ENCODE measurements at places on chromosomes 12 and 14. TPM values are rescaled to one million over a fixed set of nuclear protein-coding genes. Genes with fewer than 3 reads are reported as not detected.

DNA sequence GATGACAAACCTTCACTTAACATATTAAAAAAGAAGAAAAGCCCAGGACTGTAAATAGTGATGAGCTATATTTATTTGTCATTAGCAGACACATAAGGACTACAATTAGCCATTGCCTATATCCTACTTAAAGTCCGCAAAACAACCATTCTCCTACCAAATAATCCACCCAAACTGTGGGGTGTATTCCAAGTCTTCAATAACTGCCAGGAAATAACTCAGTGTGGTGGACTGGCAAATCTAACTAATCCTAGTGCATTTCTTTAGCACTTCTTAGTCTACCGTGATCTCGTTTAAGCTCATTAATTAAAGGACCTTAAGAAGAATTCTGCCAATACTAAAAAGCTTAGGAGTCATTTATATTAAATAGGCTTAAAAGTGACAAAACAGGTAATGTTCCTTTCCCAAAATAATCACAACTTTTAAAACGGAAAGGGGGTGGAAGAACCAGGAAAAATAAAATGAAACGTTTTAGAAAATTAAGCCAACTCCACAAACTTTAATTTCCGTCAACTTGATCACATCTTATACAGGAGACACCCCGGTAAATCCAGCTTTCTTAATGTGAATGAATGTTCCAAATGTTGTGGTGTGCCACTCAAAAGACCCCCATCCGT is 1.8 kb downstream of the NOVA1 start:
- H3K36me3 ChIP-seq, result peaks cover 1% of the 10 kb centered on the region
- no peak for DNase-seq
- no peak overlapping the region for H3K27ac ChIP-seq
- H3K4me1 ChIP-seq, result no peaks in the 10 kb centered on the region

Gene CLBA1
- total RNA-seq, result 1.1 TPM

Gene LTB4R
- total RNA-seq, result 10.1 TPM

DNA sequence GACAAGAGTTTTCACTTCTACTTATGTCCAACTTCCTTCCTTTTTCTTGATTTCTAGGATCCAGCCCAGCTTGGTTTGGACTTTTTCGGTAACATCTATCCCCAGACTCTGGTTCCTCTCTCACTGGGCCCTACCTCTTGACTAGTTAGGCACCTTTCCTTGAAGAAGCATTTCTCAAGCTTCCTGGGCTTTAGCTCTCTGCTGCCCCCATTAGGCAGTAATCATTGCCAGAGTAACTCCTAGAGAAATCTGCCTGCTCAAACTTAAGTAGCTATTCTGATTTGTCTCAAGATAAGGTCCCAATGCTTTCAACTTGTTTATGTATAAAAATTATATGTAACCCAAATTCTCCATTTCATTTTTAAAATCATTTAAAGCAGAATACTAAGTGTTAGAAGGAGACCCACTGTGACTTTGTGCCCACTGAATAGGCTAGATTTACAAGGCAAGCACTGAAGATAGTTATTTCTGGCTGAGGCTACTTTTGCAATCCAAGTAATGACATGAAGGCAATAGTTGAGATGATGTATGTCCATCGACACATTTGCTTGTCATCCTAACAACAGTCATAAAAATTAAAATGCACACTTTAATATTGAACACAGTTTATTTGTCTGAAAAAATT is 275.0 kb upstream of the G2E3 start:
- H3K27ac ChIP-seq, result no peak overlapping the region
- DNase-seq, result peak; percentile 47
- H3K4me3 ChIP-seq, result no peak overlapping the region
- peaks cover 3% of the 10 kb centered on the region for H3K27me3 ChIP-seq
- peaks cover 1% of the 10 kb centered on the region for H3K4me1 ChIP-seq
- H3K36me3 ChIP-seq, result no peaks in the 10 kb centered on the region

- peaks cover 36% of the 10 kb centered on the region for H3K36me3 ChIP-seq
- peaks cover 40% of the 10 kb centered on the region for H3K4me1 ChIP-seq
- no peak overlapping the region for H3K4me3 ChIP-seq
- no peak for DNase-seq
- no peaks in the 10 kb centered on the region for H3K27me3 ChIP-seq
- H3K27ac ChIP-seq, result peak overlapping the region; percentile 42
Measured at GRCh38 chr12:108826807-108827721, 30.3 kb downstream of the SSH1 start.

GRCh38 chr12:88142610-88142991 is 494 bp downstream of the TMTC3 start:
- H3K4me3 ChIP-seq, result peak overlapping the region; percentile 94
- DNase-seq, result peak; percentile 58
- H3K36me3 ChIP-seq, result peaks cover 20% of the 10 kb centered on the region
- peaks cover 41% of the 10 kb centered on the region for H3K4me1 ChIP-seq
- peak overlapping the region; percentile 92 for H3K27ac ChIP-seq

GRCh38 chr14:71454513-71455332 is 477.5 kb upstream of the RGS6 start:
- peaks cover 3% of the 10 kb centered on the region for H3K36me3 ChIP-seq
- no peak overlapping the region for H3K4me3 ChIP-seq

DNA sequence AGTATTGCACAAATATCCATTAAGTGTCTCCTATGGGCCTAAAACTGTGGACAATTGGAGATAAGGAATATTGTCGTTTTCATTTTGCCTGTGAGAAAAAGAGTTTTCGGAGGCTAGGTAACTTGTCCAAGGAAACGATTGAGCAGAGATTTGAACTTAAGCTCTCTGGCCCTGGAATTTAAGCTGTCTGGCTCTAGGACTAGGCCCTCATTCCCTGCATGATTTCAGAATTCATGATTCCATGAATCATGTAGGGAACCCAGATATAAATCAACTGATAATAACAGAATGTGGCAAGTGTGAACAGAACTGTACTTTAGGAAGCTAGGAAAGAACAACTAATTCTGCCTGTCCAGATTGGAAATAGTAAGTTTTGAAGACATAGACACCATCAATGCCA is 940.9 kb downstream of the DIO2 start:
- H3K36me3 ChIP-seq, result no peaks in the 10 kb centered on the region
- no peaks in the 10 kb centered on the region for H3K4me1 ChIP-seq
- H3K27ac ChIP-seq, result no peak overlapping the region
- peaks cover 2% of the 10 kb centered on the region for H3K27me3 ChIP-seq
- H3K4me3 ChIP-seq, result no peak overlapping the region

- no peak overlapping the region for H3K4me3 ChIP-seq
- H3K27ac ChIP-seq, result no peak overlapping the region
Measured at GRCh38 chr14:70152704-70153103, 36.0 kb downstream of the SLC8A3 start.

Gene HSPB8
- not detected for total RNA-seq

GRCh38 chr14:35138585-35138984 is 16.2 kb downstream of the PRORP start:
- peaks cover 18% of the 10 kb centered on the region for H3K36me3 ChIP-seq
- no peak overlapping the region for H3K27ac ChIP-seq
- DNase-seq, result no peak
- peaks cover 18% of the 10 kb centered on the region for H3K4me1 ChIP-seq
- H3K27me3 ChIP-seq, result no peaks in the 10 kb centered on the region
- H3K4me3 ChIP-seq, result no peak overlapping the region

GRCh38 chr12:130286041-130286440 is 51.6 kb upstream of the PIWIL1 start:
- H3K36me3 ChIP-seq, result no peaks in the 10 kb centered on the region
- peak; percentile 20 for DNase-seq
- H3K4me1 ChIP-seq, result no peaks in the 10 kb centered on the region
- H3K27me3 ChIP-seq, result peaks cover 5% of the 10 kb centered on the region

Gene BEGAIN
- total RNA-seq, result 3.1 TPM

Gene ACOT4
- total RNA-seq, result 3.0 TPM

DNA sequence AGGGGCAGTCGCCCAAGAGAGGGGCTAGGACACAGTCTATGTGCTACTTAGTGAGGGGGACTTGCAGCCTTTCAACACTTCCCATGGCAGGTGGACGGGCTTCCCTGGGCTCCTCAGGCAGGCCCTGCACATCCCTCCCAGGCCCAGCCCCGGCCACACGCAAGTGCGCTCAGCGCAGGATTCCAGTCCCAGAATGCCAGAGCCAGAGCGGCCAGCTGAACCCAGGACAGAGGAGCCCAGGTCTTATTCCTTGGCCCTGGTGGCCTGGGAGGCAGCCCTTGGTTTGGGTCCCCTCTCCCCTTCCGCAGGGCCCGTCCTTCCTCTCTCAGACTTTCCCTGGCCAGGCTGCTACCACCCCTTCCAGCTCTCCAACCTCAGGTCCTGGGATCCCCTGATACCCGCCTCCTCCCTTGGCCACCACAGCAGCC is 12.0 kb downstream of the DLK1 start:
- peaks cover 2% of the 10 kb centered on the region for H3K27me3 ChIP-seq
- DNase-seq, result no peak
- H3K36me3 ChIP-seq, result no peaks in the 10 kb centered on the region
- no peak overlapping the region for H3K27ac ChIP-seq
- H3K4me3 ChIP-seq, result no peak overlapping the region

Gene LRRK2
- total RNA-seq, result not detected

GRCh38 chr12:91419809-91420208 is 237.2 kb upstream of the DCN start:
- H3K27me3 ChIP-seq, result peaks cover 2% of the 10 kb centered on the region
- no peaks in the 10 kb centered on the region for H3K4me1 ChIP-seq
- no peak for DNase-seq
- H3K36me3 ChIP-seq, result no peaks in the 10 kb centered on the region
- H3K27ac ChIP-seq, result no peak overlapping the region

Gene NDRG2
- 7.0 TPM for total RNA-seq

- H3K4me3 ChIP-seq, result no peak overlapping the region
- no peaks in the 10 kb centered on the region for H3K27me3 ChIP-seq
- DNase-seq, result no peak
- no peaks in the 10 kb centered on the region for H3K36me3 ChIP-seq
- no peak overlapping the region for H3K27ac ChIP-seq
Measured at GRCh38 chr14:93094121-93094918, 21.4 kb downstream of the ITPK1 start.

Gene IGF1
- not detected for total RNA-seq

DNA sequence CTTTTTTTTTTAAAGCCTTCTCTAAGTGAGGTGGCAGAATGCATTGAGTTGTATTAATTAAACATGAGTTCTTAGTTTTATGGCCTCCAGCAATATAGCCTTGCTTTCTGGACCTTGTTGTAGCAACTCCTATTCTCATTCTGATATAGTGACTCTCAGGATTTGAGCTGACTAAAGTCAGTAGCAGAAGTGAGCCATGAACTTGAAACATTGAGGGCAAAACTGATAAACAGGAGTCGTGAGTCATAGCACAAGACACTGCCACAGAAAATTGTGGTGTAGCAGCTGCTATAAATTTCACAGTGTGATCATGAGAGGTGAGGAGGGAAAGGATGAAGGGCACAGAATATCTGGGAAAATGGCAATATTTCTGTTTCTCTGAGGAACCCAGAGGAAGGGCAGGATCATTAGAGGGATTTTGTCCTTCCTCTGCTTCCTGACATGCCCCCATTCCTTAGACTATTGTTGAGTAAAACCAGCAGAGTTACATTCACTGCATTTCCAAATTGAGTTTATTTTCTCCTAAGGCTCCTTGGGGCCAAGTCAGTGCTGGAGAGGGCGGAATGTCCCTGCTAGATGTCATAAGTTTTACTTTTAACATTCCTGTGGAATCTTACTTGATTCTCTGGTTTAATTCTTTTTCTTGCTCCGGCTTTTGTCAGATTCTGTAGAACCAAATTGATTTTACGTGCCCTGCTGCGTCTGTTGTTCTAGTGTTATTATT is 7.5 kb downstream of the KLRG1 start:
- no peak overlapping the region for H3K27ac ChIP-seq
- H3K36me3 ChIP-seq, result peaks cover 9% of the 10 kb centered on the region
- H3K27me3 ChIP-seq, result peaks cover 9% of the 10 kb centered on the region

DNA sequence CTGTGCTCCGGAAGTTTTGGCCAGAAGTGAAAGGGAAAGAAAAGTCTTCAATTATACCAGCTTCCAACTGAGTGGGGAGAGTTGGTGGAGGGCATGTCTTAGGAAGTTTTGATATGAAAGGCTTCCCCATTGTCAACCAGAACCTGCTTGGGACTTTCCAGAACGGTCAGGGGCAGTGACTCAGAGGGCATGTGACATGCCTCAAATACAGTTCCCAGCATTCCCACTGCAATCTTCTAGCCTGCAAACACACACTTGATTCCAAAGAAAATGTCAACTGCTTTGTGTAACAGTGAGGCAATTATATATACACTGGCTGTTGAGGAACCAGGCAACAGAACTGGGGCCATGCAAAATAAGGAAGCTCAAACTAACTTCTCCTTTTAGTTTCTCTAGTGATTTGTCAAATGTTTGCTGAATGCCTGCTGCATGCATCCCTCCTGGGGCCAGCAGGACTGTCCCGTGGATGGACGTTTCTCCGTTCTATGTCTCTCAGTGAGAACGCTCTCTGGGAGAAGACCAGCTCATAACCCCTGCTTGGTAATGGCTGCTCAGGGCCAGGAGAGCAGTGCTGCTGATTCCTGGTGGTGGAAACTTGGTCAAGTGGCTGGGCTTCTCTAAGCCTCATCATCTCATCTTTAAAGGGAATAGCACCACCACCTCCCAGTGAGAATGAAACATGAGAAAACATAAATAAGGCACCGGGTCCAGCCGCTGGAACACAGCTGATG is 18.3 kb downstream of the SLC25A47 start:
- peak; percentile 61 for DNase-seq
- peaks cover 41% of the 10 kb centered on the region for H3K4me1 ChIP-seq
- H3K4me3 ChIP-seq, result no peak overlapping the region
- peaks cover 81% of the 10 kb centered on the region for H3K36me3 ChIP-seq

DNA sequence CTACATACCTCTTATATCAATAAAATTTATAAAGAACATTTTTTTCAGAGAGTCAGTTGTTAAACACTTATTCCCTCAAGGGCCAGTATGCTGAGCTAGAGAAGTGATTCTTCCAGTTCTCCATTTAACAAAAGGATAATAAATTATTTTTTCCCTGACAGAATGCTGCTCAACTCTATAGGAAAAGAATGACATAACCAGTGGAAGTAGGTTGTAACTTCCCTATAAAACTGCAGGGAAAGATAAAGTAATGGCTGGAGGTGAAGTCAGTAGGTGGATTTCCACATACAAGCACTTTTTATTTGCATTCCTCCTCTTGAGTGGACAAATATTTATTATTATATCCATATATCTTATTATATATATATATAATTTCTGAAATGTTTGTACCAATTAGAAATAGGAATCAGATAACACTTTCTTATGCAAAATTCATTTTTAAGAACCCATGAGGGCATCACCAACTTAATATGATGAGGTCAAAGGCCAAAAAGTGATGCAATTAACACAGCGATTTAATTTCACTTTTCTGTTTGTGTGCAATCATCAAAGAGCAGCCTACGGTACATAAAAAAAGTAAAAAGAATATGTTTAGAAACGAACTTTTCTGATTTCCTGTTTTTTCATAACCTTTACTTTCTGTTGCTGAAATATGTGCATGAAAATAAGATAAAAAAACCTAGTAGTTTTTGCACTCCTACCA is 175.3 kb downstream of the PRKD1 start:
- no peak for DNase-seq
- no peaks in the 10 kb centered on the region for H3K36me3 ChIP-seq
- no peak overlapping the region for H3K27ac ChIP-seq
- no peaks in the 10 kb centered on the region for H3K27me3 ChIP-seq
- H3K4me3 ChIP-seq, result no peak overlapping the region

DNA sequence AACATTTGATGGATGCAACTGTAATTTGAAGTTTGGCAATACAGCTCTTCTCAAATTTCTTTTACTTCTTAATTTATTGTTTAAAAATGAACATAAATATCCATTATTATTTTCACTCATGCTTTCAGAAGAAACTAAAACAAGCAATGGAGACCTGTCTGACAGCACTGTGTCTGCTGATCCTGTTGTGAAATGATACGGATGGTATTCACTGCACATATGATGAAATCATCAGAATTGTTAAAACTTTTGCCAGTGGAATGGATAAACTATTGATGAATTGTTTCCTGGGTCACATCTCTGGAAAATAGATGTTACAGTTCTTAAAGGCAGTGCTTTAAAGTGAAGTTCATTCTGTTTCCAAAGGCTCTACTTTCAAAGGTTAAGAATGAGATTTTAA is 59.2 kb downstream of the WASHC4 start:
- H3K27ac ChIP-seq, result no peak overlapping the region
- peaks cover 20% of the 10 kb centered on the region for H3K36me3 ChIP-seq
- DNase-seq, result no peak
- H3K4me1 ChIP-seq, result peaks cover 5% of the 10 kb centered on the region
- H3K4me3 ChIP-seq, result no peak overlapping the region

Data from activated CD4-positive, alpha-beta T cell treated with anti-CD3 and anti-CD28 coated beads for 36 hours (primary cell).